ENCODE measurements at places on chromosomes 3 and 15.

DNA sequence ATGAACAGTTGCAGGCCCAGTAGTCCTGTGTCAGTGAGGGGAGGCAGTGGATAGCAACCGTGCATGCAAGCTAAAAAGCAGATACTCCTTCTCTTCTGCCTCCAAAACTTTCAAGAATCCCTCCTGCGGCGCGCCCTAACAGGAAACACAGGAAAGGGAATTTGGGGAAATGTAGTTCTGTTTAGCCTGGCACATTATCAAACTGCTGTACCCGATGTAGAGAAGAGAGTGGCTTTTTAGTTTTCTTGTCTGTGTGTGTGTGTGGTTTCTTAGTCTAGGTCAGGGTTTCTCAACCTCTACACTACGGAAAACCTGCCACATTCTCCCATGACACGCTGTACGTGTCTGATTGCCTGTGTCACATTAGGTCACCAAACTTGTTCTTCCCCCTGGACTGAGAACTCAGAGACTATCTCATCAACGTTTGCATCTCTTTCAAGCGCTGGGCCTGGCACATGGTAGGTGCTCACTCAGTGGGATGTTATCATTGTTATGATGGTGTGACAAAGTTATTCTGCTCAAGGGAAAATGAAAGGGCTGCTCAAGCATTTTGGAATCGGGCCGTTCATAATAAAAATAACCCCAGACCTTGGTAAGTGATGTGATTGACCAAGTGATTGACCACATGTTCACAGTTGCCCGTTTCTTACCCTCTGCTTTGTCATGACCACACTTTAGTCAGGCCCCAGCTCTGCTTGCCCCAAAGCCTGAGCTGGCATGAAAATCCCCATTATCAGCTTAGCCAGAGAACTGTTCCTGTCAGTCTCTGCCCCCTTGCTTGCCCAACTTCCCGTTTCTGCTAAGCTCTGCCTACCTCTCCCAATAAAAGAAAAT, 33.2 kb downstream of the TM4SF4 start:
- DNase-seq: no peak

GRCh38 chr15:74173380-74174218, at the start of gene ISLR:
Gene ISLR (plus strand): TSS chr15:74173710. CDS start chr15:74174859, 1,149 bp downstream.
- DNase-seq: no peak

DNA sequence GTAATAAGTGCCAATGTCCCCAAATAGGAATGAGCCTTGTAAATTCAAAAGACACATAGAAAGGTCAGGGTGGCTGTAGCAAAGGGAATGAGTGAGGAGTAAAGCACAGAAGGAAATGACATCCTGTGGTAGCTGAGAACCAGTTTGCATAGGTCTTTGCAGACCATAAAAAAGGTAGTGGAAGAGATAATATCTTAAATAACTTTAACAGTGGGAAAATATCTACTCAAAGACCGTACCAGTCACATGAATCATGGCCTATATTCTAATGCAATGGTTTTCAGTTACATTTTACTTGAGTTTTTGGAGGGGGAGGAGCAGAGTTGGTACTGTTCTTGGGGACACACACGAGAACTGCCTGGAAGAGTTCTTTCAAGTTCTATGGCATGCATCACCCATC, 297.3 kb upstream of the ADAMTS9 start:
- no peak for DNase-seq

- no peak for DNase-seq
Measured at GRCh38 chr3:123258811-123259420, 57.2 kb downstream of the SEC22A start.

DNA sequence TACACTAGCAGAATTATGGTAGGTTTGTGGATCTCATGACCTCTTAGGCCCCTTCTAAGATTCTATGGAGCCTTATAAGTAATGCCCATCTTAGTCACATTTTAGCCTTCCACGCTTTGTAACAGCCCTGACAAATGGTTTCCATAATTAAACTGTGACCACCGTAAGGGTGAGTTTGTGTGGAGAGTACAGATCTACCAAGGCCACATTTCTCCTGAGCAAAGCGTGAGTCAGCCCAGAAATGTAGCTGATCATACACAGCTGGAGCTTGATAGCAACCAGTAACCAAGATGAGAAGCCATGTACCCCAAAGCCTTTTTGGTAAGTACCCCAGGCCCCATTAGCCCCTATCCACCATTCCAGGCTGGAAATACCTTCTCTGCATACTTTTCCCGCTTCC, 31.7 kb downstream of the CHAC1 start:
- no peak for DNase-seq

- DNase-seq: no peak
Measured at GRCh38 chr3:89058371-89058770, 49.0 kb upstream of the EPHA3 start.

- DNase-seq: no peak
Measured at GRCh38 chr3:161559177-161559998, 62.8 kb downstream of the OTOL1 start.

GRCh38 chr3:100629421-100630127, 20.2 kb downstream of the ADGRG7 start:
- no peak for DNase-seq

- no peak for DNase-seq
Measured at GRCh38 chr3:41369838-41370237, 170.5 kb downstream of the CTNNB1 start.

GRCh38 chr15:64185146-64185911, 22.5 kb upstream of the PPIB start:
- no peak for DNase-seq

GRCh38 chr3:9019259-9019961, 56.1 kb upstream of the RAD18 start:
- DNase-seq: no peak

DNA sequence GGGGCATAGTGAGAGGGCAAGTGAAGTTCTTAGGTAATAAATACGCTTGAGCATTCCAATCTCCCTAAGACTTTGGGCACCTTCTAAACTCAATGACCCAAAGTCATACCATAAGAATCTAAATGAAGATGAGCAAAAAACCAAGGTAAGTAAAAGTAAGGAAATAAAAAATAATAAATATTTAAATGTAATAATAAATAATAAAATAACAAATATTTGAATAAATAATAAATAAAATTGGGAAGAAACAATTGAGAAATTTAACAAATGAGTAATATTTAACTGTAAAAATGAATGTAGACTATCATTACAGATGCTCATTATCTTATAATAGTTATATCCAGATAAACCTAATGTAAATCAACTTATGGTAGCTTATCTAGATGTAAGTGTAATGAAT, 391.7 kb downstream of the WDR72 start:
- DNase-seq: no peak

- no peak for DNase-seq
Measured at GRCh38 chr3:48966367-48966766, 23.7 kb upstream of the P4HTM start.

DNA sequence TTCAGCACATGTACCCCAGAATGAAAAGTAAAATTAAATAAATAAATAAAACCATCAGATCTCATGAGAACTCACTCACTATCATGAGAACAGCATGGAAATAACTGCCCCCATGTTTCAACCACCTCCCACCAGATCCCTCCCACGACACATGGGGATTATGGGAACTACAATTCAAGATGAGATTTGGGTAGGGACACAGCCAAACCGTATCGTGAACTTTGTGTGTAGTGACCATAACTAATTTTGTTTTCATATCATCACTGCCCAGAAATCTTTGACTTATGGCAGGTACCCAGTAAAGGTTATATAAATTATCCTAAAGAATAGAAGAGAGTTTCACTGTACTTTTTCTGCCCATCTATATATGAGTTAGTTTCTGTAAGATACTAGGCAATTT, 766.5 kb downstream of the ROBO1 start:
- DNase-seq: no peak

GRCh38 chr3:189797103-189797750, 166.0 kb downstream of the TP63 start:
- DNase-seq: no peak

- no peak for DNase-seq
Measured at GRCh38 chr15:48532946-48533345, 112.6 kb downstream of the FBN1 start.

DNA sequence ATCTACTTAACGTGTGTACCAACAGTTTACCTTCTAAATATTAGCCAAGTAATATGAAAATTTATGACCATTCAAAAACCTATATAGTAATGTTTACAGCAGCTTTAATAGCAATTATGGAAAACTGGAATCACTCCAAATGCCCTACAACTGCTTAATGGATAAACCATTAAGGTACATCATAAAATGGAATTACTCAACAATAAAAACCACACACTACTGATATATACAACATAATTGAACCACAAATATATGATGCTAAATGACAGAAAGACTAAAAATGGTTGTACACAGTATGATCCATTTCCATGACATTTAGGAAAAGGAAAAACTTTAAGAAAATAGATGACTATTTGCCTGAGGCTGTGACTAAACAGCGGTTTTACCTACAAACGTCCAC, 467.1 kb upstream of the EPHA6 start:
- no peak for DNase-seq

DNA sequence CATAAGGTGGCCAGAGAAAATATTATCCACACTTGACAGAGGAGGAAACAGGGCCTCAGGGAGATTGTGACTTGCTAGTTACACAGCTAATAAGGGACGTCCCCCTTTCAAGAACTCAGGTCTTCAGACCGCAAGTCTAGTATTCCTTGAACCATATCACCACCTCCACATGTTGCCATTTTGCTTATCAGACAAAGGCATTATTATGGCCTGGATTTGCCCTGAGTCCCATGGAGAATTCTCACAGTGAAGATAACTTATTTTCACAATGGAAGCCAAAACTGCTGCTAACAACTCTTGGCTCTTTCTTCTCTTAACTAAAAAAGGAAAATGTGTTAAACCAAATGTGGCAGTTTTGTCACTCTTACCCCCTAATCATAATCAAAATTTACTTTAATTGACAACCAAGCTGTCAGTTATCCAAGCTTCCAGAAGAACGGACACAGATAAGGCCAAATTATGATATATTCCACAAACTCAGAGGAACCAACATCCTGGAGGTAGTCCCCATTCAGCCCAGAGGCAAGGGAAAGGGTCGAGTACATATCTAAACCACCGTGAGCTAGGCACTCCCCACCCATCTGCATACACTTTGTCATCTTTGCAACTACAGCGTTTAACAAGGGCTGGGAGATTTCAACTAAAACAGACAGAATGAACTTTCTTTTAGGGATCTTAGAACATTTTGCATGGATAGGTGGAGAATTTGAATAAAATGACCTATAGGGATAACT, 63.6 kb upstream of the THBS1 start:
- no peak for DNase-seq

- no peak for DNase-seq
Measured at GRCh38 chr3:76365275-76365674, 579.9 kb upstream of the ZNF717 start.

GRCh38 chr3:155321418-155321817, 27.9 kb upstream of the STRIT1 start:
- no peak for DNase-seq

DNA sequence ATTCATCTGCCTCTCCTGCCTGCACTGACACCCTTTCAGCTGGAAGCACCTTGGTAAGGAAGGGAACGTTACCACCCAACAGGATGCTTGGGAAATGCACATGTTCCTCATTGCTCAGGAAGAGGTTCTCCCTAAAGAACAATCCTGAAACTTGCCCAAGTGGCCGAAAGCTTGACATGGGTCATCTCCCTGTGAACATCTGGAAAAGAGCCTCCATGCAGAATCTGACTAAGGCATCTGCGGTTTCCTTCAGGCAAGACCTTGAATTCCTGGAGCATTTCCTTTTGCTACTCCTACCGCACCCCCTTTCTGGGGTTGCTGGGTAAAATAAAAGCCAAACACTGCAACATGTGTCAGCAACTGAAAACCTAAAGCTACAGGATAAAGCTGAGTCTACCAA, 68.7 kb upstream of the SNRK start:
- no peak for DNase-seq

GRCh38 chr3:143814443-143814889, 33.8 kb downstream of the SLC9A9 start:
- DNase-seq: no peak

DNA sequence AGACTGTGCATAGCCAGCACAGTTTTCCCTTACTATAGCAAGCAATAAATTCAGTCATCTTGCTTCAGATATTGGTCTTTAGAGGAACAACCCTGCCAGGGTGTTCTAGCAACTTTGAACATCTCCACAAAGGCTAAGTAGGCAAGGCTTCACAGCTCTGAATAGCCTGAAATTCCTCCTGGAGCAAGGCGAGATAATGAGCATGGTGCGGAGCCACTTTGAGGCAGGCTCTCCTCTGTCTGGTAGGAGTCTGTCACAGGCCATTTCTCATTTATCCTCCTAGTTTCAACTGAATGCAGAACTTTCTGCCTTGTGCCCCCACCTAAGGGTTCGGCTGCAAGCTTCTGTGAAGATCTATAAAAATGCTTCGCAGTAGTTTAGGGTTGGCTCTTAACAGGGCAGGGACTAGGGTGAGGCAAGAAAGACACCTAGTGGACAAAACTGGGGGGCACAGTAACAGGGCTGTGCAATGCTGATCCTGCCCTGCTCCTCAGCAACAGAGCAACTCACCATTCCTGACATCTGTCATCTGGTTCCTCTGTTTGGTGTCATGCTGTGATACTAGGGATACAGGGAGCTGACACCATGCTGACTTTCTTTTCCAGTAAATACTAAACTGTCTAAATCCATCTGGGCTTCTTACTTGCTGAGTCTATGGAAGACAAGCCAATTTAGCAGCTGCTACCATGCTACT, 16.6 kb upstream of the EHHADH start:
- no peak for DNase-seq

DNA sequence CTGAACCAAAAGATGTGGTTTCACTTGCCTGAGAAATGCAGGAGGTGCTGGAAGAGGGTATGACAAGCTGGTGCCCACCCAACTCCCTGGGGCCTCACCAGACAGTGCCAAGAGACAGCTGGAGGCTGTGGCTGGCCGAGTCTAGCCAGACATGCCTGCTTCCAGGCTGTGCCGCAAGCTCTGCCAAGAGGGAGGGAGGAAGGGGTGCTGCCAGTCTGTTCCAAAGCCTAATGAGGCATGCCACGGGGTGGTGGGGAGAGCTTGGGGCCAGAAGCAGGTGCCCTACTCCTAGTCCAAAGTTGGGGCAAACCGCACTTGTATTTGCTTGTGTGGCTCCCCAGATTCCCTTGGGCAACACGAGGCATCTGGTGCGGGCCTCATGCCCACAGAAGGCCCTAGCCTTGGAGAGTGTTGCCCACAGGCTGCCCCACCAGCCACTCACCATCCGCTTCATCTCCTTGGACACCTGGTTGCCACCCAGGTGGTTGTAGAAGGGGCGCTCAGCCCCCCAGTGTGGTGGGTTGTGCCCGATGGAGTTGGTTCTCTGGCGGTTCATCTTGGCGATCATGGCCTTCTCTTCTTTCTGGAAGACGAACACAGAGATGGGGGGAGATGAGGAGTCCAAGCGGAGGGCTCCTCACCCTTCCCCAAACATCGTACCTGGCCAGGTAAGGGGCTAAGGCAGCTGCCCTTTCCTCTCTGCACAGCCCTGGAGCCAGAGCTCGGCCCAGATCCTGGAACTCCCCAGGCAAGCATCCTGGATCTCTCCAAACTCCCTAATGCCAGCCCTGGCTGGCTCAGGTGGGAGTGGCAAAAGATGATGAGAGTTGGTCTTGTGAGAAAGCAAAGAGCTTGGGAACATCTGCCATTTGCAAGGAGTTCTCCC, 123.4 kb downstream of the SEC22A start:
- DNase-seq: no peak
